ENCODE measurements at places on chromosomes 12 and 14. TPM values are rescaled to one million over a fixed set of nuclear protein-coding genes. Genes with fewer than 3 reads are reported as not detected.

The SIX4 gene
- 1.1 TPM for total RNA-seq

The STAC3 gene
- total RNA-seq, result 4.2 TPM

The SPTLC2 gene
- 29.9 TPM for total RNA-seq

The ANKS1B gene
- 2.8 TPM for total RNA-seq

The TMEM132D gene
- total RNA-seq, result not detected

The DENND5B gene
- total RNA-seq, result 0.93 TPM

The TEAD4 gene
- total RNA-seq, result 11.5 TPM
